Uterus (tissue), 4 donors: ENCODE measurements at places on chromosomes 3 and 15.

- no peak overlapping the region for H3K4me3 ChIP-seq
- H3K4me1 ChIP-seq = no peaks in the 10 kb centered on the region
- DNase-seq = no peak
- H3K27me3 ChIP-seq = no peaks in the 10 kb centered on the region
- H3K36me3 ChIP-seq = no peaks in the 10 kb centered on the region
- no peak overlapping the region for H3K27ac ChIP-seq
Observed at GRCh38 chr15:23595368-23595767, 29.9 kb downstream of the MKRN3 start.

GRCh38 chr3:47404431-47404876, 23.6 kb downstream of the PTPN23 start:
- H3K4me3 ChIP-seq = no peak overlapping the region
- H3K27me3 ChIP-seq = no peaks in the 10 kb centered on the region
- no peaks in the 10 kb centered on the region for H3K4me1 ChIP-seq
- peak overlapping the region; percentile 38 for H3K27ac ChIP-seq

DNA sequence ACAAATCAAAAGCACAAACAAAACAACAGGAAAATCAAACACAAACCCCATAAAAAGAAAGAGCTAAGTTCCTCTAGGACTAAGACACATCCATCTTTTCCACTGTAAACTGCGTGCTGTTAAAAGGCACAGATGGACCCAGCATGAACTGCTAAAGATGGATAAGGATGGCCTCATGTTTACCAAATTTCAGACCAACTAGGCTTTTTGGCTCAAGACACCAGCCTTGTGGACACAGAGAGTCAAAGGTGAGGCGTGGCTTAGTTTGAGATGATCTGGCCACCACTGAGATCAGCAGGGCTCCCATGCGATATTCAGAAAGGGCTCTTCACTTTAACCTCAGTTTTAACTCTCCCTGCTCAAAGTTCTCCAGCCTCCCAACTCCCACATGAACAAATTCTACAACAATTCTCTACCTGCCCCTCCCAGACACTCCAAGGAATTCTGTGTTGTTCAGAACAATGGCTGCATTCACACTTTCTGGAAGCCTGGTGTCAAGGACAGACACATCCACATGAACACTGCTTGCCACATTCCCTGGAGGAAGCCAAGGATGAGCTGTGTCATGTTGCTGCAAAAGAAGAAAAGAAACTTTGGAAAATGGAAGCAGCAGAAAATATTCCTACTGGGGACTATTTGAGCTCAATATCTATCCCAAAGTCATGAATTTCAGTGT, 198.4 kb upstream of the LRRN1 start:
- DNase-seq = no peak
- H3K27me3 ChIP-seq = no peaks in the 10 kb centered on the region
- no peaks in the 10 kb centered on the region for H3K36me3 ChIP-seq
- H3K4me3 ChIP-seq = no peak overlapping the region
- no peaks in the 10 kb centered on the region for H3K4me1 ChIP-seq
- H3K27ac ChIP-seq = no peak overlapping the region

GRCh38 chr3:33541918-33542317, 101.7 kb upstream of the UBP1 start:
- H3K27me3 ChIP-seq = no peaks in the 10 kb centered on the region
- no peaks in the 10 kb centered on the region for H3K4me1 ChIP-seq
- no peak overlapping the region for H3K27ac ChIP-seq
- DNase-seq = no peak
- no peaks in the 10 kb centered on the region for H3K36me3 ChIP-seq

- no peaks in the 10 kb centered on the region for H3K27me3 ChIP-seq
- no peak for DNase-seq
- H3K4me3 ChIP-seq = peak overlapping the region; percentile 92
- peaks cover 21% of the 10 kb centered on the region for H3K4me1 ChIP-seq
- H3K36me3 ChIP-seq = no peaks in the 10 kb centered on the region
- H3K27ac ChIP-seq = no peak overlapping the region
Observed at GRCh38 chr3:9732740-9733115, 1.2 kb downstream of the BRPF1 start.

DNA sequence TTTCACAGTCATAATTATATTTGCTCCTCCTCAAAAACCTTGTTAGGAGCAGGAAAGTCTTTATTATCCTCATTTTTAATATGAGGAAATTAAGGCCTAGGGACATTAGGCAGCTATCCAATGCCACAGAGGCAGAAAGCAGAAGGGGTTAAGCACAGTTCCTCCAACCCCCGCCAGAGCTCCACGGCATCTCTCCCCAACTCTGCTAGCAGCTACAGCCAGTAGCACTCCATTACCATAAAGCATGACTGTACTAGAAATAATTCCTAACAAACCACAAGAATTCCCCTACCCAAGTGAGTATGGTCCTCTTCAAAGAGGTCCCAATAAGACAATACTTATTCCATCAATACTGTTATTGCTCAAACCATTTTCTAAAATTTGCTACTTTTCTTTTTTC, 9.8 kb downstream of the HEG1 start:
- peak overlapping the region; percentile 84 for H3K27ac ChIP-seq
- H3K36me3 ChIP-seq = no peaks in the 10 kb centered on the region
- no peaks in the 10 kb centered on the region for H3K27me3 ChIP-seq
- DNase-seq = no peak
- no peak overlapping the region for H3K4me3 ChIP-seq

DNA sequence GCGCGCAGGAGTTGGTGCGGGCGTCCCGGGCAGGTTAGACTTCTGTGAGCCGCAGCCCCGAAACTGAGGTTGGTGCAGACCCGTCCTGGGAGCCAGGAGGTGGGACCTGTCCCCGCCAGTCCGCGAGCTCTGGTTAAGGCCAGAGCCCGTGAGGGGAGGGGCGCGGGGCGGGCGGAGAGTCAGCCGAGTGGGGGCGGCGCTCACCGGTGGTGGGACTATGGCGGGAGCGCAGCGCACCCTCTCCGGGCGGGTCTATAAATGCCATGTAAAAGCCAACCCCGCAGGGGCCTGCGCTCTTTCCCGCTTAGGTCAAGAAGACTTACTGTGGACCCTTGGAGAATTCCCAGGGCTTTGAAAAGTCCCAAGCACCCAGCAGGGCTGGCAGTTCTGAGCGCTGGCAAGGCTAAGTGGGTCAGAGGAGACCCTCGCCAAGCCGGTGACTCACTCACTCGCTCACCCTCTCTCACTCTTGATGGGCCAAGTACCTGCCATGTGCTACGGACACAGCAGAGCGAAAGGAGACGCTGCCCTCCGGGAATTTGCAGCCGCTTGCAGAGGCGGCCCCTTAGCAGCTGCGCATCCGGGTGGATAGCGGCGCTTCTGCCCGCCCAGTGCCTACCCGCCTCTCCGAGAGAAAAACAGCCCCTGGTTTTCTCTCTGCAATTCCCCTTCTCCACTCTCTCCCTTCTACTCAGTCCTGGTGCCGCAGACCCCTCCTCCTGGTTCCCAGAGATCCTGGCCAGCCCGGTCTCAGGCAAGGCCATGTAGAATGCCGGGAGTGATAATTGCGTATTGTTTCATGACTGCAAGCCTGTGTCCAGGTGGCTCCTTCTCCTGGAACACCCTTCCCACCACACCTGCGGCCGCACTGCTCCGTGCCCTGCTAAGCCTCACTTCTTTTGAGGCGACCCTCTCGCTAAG, at the start of gene ALDH1L1:
Gene ALDH1L1 (minus strand): TSS at position 110 of the 921 bp plus-strand sequence. CDS start 19,607 bp downstream, outside the sequence.
- H3K36me3 ChIP-seq = no peaks in the 10 kb centered on the region
- peak within 1 kb of the TSS; percentile 81 for H3K27ac ChIP-seq
- peak; percentile 86 for DNase-seq

DNA sequence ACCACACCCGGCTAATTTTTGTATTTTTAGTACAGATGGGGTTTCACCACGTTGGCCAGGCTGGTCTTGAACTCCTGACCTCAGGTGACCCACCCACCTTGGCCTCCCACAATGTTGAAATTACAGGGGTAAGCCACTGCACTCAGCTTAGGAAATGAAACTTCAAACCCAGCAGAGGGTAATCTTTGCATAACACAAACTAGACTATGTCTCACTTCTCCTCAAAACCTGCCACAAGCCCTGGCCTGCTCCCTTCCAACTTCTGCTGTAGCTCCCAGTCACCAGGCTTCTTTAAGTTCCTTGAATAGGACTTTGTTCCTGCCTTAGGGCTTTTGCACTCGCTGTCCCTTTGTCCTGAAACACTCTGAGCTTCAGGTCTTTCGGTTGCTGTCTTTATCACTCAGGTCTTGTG, 39.2 kb upstream of the SEMA4B start:
- no peak for DNase-seq
- H3K27ac ChIP-seq = no peak overlapping the region
- no peaks in the 10 kb centered on the region for H3K27me3 ChIP-seq
- H3K36me3 ChIP-seq = no peaks in the 10 kb centered on the region
- no peak overlapping the region for H3K4me3 ChIP-seq

DNA sequence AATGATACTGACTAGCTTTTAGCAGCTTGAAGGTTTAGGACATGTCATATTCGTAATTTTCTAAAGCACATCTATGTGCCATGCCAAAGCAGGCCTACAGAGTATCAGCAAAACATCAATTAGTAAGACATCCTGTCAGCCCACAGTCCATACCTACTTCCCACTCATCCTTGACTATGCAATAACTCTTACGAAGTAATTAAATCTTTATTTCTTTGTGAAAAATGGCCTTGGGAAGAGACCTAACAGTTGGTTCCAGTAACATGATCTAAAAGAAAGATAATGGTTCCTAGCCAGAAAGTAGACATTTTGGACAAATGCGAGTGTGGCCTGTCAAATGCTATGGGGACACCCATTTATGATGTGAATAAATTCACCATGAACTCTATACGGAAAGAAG, 172.6 kb upstream of the TNIK start:
- H3K27ac ChIP-seq = no peak overlapping the region
- no peak for DNase-seq
- H3K36me3 ChIP-seq = no peaks in the 10 kb centered on the region
- no peak overlapping the region for H3K4me3 ChIP-seq
- H3K4me1 ChIP-seq = no peaks in the 10 kb centered on the region
- no peaks in the 10 kb centered on the region for H3K27me3 ChIP-seq

GRCh38 chr3:57091521-57092273, 31.2 kb downstream of the SPATA12 start:
- H3K27ac ChIP-seq = peak overlapping the region; percentile 87
- no peaks in the 10 kb centered on the region for H3K27me3 ChIP-seq
- H3K4me3 ChIP-seq = no peak overlapping the region

DNA sequence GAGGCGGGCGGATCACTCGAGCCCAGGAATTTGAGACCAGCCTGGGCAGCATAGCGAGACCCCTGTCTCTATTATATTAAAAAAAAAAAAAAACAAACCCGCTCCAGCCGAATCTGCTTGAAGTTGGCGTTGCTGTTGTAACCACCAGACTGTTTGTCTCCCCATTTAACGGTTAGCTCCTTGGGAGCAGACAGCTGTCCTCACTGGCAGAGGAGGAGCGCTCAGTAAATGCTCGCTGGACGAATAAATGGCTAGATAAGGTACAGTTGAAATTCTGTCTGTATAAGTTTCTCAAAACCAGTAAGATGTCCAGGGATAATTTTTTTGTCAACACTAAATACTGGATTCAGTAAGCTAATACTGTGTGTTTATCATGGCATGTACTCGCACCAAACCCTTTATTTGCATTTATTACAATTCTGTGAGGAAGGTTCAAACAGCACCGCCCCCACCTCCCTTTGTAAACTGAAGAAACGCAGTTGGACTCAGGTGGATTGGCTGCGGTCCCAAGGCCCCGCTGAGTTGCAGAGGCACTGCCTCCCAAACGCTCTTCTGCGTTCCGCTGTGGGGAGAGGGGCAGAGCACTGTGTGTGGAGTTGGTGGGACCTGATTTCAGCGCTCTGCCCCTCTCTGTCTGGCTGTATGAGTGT, 1.1 kb downstream of the RCCD1 start:
- peaks cover 5% of the 10 kb centered on the region for H3K4me1 ChIP-seq
- no peak for DNase-seq

GRCh38 chr15:42445551-42445950, 45.4 kb downstream of the ZNF106 start:
- no peaks in the 10 kb centered on the region for H3K4me1 ChIP-seq
- DNase-seq = no peak
- no peaks in the 10 kb centered on the region for H3K27me3 ChIP-seq
- H3K4me3 ChIP-seq = no peak overlapping the region
- H3K27ac ChIP-seq = no peak overlapping the region
